Activated T-cell treated with anti-CD3 and anti-CD28 coated beads for 4 hours (primary cell): ENCODE measurements at places on chromosomes 11 and 22.

GRCh38 chr22:40051322-40051721 lies 56.6 kb downstream of the FAM83F start:
- DNase-seq: no peak

GRCh38 chr22:29125844-29126243 lies 53.0 kb downstream of the KREMEN1 start:
- no peak for DNase-seq

DNA sequence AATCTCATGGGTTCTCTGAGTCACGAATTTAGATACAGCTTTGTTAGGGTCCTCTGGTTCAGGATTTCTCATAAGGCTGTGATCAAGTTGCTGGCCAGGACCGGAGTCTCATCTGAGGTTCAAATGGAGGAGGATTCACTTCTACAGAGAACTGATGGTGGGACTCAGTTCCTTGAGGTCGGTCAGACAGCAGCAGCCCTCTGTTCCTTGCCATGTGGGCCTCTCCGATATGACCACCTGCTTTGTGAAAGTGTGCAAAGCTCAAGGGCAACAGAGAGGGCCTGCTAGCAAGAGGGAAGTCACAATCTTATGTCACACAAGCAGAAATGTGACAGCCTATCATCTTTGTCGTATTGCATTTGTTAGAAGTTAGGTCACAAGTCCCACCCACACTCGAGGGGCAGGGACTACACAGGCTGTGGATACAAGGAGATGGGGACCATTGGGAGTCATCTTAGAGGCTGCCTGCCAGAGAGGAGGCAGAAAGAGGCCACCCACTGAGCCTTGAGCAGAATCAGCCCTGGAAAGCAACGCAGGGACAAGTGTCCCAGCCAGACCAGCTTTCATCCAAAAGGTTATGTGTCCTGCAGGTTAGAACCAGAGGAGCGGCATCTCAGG lies 34.5 kb downstream of the RPUSD4 start:
- DNase-seq: no peak

DNA sequence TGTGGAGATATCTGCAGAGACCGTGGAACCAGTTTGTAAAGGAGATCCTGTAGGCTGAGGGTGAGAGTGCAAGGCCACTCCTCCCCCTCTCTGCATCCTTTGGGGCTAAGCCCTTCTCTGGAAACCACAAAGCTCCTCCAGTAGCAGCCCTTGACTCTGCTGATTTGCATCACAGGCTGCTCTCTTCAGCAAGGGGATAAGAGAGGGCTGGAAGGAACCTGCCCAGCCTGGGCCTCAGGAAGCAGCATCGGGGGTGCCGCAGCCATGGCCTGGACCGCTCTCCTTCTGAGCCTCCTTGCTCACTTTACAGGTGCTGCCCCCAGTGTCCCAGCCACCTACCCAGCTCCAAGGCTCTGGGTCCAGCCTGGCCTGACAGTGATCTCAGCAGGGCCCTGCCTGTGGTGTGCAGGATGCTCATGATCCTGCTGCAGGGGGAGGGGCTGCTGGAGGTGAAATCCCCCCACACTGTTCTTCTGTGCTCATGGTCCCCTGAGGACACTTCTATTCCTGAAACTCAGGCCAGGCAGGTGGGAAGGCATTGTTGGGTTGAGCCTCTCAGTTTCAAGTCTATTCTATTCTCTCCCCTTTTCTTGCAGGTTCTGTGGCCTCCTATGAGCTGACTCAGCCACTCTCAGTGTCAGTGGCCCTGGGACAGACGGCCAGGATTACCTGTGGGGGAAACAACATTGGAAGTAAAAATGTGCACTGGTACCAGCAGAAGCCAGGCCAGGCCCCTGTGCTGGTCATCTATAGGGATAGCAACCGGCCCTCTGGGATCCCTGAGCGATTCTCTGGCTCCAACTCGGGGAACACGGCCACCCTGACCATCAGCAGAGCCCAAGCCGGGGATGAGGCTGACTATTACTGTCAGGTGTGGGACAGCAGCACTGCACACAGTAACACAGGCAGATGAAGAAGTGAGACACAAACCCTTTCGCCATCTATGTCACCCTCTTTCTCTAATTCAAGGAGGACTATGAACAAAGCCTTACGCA lies 68.5 kb upstream of the IGLL5 start:
- DNase-seq: no peak

DNA sequence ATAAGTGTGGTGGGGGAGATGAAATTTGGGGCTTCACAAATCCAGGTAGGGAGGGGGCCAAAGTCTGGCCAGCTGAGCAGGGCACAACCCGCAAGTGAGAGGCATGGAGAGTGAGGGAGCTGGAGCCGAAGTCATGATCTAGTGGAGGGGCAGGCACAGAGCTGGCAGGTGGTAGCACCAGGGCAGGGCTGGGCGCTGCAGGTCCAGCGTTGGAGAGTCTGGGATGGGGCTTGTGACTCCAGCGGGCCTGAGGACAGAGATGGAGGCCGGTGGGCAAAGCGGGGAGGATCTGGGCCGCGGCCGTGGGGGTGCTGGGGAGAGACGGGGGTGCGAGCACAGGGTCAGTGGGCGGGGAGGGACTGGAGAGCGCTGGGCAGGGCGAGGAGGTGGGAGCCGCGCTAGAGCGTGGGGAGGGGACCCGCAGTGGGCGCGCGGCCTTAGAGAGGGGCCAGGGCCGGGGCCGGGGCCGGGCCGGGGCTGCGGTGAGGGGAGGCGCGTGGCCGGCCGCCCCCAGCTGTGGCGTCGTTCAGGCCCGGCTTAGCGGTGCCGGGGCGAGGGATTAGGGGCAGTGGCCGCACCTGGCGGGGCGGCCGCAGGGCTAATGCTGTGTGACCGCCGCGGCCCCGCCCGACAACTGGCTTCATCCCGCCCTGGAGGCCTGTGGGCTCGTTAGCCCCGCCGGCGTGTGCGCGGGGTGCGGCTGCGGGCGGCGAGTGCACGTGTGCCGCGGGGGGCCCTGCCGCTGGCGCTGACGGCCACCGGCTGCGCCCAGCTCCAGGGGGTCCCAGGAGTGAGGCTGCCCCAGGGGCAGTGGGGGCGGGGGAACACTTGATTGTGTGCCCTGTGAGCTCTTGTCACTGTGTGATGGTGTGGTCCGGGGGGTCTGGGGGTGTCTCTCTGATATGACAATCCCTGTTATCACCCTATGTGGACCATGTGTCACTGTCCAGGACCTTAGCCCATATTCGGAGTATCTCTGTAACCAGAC lies 23.6 kb upstream of the MYOD1 start:
- DNase-seq: no peak

- no peak for DNase-seq
These were observed 77.5 kb upstream of the VPREB1 start for GRCh38 chr22:22166941-22167713.

GRCh38 chr11:61109671-61110070 lies 7.4 kb downstream of the CD5 start:
- DNase-seq: no peak

DNA sequence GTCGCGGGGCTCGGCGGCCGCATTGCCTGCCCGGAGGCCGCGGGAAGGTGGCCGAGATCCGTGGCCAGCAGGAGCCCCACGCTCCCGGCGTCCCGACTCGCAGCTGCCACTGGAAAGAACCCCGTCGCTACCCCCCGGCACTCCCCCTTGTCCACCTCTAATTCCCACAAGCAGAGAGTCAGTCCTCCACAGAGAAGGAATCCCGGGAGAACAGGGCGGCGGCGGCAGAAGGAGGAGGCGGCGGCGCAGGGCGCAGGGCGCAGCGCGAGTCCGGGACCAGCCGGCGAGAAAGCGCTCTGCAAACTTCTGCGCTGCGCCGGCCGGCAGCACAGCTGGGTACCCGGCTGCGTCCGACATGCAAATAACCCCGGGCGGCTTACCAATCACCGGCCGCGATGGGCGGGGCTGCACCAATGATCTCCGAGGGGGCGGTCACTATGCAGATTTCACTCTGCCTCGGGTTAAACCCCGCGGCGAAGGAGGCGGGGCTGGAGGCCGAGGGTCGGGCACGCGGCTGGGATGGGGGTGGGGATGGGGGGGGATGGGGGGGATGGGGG lies at the start of gene ABTB2:
TSS of gene ABTB2 (minus strand) at position 310 of the 557 bp plus-strand sequence.
- peak; percentile 96 for DNase-seq
